ENCODE measurements at places on chromosomes 1 and 21.

GRCh38 chr1:36419569-36419968, 21.9 kb upstream of the LSM10 start:
- DNase-seq = no peak

GRCh38 chr1:116680752-116681151, 13.2 kb upstream of the IGSF3 start:
- no peak for DNase-seq

GRCh38 chr1:27883536-27883935, 11.2 kb downstream of the THEMIS2 start:
- no peak for DNase-seq

GRCh38 chr21:34126269-34126668, 52.9 kb downstream of the MRPS6 start:
- no peak for DNase-seq

- DNase-seq = no peak
Observed at GRCh38 chr1:18635070-18635577, 4.5 kb downstream of the PAX7 start.

DNA sequence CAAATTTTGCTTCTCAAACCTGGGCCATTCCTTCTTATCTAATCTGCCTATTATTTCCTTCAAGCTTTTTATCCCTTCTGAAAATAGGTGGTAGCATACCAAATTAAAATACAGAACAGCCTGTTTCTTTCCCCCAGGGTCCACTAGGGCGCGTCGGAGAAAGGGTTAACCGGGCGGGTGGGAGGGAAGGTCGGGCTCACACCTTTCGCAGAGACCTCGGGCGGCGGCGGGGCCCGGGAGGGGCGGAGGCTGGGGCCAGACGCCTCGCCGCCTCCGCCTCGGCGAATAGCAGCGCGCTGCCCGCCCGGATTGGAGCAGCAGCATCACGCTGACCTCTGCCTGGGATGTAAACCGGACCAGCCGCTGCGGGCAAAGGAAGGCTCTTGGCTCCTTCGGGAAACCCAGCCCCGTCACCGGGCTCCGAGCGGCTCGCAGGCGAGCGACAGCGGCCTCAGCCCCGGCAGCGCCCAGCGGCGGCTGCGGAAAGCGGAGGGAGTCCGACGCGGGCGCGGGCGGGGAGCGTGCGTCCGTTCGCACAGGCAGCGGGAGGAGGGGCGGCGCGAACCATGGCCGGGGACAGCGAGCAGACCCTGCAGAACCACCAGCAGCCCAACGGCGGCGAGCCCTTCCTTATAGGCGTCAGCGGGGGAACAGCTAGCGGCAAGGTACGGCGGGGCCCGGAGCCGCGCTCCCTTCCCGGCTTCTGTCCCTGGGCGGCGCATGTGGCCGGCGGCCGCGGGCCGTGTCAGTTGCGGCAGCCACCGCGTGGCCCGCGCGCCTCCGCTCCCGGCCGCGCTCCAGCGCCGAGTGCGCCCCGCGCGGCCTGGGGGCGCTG, at the start of gene UCK2:
Gene UCK2 (plus strand): TSS at position 347 of the 835 bp plus-strand sequence. CDS start 220 bp downstream, at position 567.
- DNase-seq = peak; percentile 95

DNA sequence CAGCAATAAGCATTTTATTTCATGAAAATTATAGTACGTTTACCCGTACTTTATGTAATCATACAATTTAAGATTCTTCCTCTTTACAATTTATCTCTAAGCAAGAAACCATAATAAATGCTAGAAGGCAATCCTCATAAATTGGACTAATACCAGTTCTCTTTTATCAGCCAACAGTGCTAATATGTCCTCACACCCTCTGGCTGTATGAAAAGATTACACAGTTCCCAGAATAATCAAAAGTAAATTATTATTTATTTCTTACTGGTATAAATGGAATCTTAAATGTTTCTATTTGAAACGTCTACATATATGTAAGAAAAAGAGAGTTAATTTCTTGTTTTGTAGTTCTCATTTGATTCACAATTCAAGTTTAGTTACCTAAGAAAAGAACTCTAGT, 3.1 kb upstream of the CDKN2C start:
- DNase-seq = no peak

Data from BE2C (cell line).